ENCODE measurements at places on chromosomes 7 and 10.

- DNase-seq: no peak
Measured at GRCh38 chr7:2725178-2726105, 37.4 kb downstream of the AMZ1 start.

DNA sequence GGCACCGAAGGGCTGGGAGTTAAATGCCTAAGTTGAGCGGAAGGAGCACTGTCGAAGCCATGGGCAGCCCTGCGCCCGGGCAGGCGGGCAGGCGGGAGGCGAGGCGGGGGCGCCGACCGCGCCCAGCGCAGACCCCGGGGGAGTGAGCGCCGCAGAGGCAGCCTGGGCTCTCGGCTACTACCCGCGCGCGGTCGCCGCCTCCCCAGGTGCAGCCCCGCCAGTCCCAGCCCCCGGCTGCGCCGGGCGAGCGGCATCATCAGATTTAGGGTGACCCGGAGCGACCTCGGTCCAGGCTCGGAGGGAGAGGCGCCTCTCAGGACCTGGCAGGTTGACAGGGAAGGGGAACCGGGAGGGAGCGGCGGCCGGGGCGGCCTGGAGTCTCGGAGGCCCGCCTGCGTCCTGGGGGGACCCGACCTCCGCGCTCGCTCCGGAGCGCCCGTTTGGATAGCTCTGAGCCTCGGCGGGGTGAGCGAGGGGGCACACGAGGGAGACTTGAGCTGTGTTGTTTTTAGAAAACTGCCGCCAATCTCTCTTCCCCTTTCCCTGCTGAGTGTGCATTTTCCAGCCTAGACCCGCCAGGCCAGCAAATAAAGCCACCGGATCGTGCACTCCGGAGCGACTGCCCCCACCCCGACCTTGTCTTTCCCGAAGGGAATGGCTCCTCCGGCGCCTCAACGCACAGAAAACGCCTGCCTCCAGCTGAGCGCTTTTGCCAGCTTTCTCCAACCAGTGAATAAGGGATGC, 2.3 kb upstream of the NRP1 start:
- DNase-seq: no peak

DNA sequence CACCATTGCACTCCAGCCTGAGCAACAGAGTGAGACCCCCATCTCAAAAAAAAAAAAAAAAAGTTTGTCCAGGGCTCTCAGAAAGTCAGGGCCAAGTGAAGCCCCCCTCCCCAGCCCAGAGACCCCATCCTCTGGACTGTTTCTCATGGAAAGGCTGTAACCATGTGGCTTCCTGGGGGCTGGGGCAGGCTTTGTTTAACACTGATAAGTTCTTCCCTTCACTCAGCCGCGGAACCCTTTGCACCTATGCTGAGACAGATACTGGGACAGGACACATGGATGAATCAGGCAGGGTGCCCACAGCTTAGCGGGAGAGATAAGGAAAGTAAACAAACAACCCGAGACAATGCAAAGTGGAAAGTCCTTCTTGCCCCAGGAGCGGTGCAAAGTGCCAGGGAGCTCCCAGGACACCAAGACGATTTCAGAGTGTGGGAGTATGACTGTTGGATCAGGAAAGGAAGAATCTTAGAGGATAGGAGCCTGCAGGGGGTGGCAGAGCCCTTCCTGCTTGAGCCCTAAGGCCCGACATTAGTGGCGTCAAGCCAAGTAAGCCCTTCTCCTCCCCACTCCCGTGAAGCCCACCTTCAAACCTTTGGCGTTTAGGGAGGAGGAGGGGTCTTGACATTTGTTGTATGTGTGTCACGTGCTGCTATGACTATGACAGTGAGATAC, 11.6 kb downstream of the MLXIPL start:
- DNase-seq: no peak

- DNase-seq: no peak
Measured at GRCh38 chr10:43939389-43939938, 290.8 kb upstream of the ZNF32 start.

DNA sequence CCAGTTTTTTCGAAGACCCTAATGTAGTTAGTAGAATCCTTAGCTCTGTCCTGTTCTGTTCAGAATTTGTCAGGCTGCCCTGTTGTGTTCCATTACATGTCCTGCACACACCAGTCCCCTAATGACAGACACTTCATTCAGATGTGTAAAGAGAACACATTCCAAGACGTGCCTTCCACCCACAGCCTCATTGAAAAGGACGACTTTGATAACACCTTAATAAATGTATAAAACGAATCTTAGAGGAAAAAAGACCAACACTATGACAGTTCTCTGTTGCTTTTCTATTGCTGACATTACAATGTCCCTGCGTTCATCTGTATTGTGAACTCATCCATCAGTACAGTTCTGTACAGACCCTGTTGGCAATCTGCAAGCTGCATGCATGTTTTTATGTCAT, 3.5 kb downstream of the LRRTM3 start:
- DNase-seq: no peak

DNA sequence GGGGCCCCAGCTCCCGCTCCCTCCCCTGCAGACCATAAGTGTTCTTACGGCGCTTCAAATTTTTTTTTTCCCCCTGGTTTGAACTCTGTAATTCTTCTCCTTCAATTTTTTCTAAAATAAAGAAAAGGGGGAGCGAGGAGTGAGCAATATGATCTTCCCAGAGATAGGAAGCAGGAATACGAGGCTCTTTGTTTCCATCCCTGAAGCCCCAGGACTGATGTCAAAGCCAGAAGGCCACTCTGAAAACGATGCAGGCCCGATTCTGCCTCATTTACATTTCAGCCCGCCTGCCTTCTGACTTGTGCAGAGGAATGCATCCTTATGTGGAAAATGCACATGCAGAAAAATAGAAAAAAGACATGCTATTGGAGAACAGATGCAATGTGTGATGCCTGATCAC, 401.5 kb upstream of the MKI67 start:
- DNase-seq: no peak

DNA sequence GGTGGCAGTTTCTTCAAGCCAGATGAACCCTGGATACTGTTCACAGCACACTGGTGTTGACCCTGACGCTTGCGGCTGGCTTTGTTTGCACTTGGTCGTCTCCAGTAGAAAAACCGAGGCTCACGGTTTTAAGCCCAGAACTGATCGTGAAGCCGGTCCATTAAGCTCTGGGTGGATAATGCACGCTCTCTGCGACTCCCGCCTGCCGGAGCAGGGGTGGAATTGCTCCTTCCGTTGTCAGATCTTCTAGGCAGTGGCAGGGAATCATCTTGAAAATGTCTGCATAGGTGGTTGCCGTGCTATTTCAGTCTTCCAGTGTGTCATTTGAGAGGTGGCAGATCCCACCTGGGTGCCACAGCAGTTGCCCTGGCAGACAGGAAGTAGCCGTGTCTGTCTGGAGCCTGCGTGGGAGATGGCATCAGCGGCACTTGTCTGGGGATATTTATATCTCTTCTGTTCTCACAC, 35.9 kb upstream of the AP5Z1 start:
- DNase-seq: no peak

DNA sequence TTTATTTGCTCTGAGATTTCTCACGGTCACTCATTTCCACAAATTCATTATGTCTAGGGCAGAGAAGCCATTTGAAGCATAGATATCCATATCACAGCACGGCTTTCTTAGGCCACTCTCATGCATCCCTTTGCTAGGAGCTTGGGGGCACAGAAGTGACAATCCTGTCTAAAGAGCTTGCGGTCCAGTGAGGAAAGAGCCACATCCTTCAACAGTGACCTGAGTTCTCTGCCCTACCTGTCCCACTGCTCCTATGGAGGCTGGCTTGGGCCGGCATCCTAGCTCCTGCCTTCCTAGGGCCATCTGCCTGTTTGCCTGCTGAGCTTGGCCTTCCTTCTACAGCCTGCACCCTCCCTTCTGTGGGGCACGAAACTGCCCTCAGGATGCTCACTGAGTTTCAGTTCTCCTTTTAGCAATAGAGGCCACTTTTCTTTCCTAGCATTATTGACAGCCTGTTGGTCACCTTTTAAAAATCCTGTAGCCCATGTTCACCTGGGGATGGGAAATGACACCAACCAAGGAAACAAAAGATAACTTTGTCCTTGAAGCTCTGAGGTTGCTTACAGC, 212.1 kb upstream of the GRB10 start:
- DNase-seq: no peak

DNA sequence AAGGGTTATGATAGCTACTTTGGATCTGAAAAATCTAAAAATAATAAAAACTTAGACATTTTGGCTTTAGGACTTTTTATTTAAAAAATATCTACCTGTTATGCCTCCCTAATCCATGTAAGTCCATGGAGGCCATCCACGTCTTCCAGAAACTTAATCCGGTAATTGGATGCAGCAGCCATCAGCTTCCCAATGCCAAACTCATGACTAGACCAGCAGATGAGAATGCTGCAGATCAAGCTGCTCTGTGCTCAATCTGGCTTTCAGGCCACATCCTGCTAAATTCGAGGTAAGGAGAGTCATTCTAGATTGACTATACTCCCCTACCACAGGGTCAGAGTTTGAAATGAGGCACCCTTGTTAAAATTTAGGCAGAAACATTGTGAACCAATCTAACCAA, 168.5 kb upstream of the TCERG1L start:
- DNase-seq: no peak

- no peak for DNase-seq
Measured at GRCh38 chr7:131683536-131684125, 127.2 kb upstream of the PODXL start.

- DNase-seq: no peak
Measured at GRCh38 chr7:150365673-150366398, 2.8 kb upstream of the REPIN1 start.

Measured in NCI-H446 treated with DMSO at 0.1 percent for 48 hours (cell line).